ENCODE measurements at places on chromosomes 13 and 19.

DNA sequence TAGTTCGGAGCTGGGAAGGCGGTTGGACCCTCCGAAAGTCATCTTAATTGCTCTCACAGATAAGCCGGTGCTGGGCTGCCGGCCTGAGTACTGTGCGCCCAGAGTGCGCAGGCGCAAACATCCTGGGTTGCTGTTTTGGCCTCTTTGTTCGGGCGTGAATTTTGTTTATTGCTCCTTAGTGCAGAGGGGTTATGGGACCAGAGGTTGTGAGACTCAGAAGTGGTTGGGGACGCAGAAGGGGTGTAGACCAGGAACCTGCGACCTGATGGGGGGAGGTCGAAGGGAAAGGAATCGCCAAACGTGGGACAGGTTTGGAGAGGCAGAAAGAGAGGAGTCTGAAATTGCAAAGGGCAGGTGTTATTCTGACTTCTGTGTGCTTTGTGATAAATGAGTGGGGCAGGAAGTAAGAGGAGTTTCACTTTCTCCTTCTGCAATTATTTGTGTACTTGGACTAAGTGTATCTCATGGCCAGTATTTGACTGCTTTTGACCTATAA, 607 bp upstream of the ZNF566 start:
- DNase-seq = peak; percentile 91

DNA sequence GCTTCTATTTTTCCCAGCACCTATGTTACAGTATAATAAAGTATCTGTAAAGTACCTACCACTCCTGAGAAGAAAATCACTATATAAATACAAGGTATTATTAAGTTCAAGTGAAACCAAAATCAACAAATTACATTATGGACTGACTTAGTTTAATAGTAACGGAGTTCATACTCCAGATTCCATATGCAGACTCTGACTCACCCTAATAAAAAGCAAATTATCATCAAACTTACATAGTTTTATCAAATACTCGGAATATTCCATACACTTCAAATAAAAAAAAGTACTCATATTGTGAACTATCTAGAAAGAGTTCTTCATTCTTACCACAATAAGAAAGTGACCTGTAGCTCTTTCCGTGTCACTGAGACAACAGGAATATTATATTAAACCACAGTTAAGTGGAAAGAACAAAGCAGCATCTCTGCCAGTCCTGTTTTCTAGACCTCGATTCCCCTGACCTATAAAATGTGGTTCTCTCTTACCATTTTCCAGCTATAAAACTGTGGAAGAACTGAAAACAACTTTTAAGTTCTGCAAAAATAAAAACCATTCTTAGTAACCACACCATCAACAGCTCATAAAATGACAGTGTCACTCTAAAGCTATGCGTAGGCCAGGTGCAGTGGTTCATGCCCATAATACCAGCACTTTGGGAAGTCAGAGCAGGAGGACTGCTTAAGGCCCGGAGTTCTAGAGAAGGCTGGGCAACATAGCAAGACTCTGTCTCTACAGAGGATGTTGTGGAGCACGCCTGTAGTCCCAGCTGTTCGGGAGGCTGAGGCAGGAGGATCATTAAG, 42.6 kb downstream of the USP12 start:
- no peak for DNase-seq

DNA sequence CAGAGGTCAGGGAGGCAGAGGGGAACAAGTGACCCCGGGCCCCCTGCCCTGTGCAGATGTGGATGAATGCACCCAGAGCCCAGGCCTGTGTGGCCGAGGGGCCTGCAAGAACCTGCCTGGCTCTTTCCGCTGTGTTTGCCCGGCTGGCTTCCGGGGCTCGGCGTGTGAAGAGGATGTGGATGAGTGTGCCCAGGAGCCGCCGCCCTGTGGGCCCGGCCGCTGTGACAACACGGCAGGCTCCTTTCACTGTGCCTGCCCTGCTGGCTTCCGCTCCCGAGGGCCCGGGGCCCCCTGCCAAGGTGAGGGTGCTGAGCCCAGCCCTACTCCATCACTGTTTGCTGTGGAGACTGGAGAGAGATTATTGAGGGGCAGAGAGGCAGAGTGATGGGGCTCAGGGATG, 9.9 kb downstream of the LTBP4 start:
- no peak for DNase-seq

- DNase-seq = no peak
Measured at GRCh38 chr13:48806522-48806921, 152.8 kb downstream of the CYSLTR2 start.

DNA sequence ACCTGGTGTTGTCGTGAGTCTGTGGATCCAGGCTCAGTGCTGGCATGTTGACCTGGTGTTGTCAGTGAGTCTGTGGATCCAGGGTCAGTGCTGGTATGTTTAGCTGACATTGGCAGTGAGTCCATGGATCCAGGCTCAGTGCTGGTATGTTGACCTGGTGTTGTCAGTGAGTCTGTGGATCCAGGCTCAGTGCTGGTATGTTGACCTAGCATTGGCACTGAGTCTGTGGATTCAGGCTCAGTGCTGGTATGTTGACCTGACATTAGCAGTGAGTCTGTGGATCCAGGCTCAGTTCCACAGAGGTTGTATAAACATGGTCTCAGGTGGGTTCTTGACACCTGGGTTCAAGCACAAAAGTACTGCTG, 16.8 kb upstream of the PDCD2L start:
- no peak for DNase-seq
